ENCODE measurements at places on chromosomes 5 and 9.

DNA sequence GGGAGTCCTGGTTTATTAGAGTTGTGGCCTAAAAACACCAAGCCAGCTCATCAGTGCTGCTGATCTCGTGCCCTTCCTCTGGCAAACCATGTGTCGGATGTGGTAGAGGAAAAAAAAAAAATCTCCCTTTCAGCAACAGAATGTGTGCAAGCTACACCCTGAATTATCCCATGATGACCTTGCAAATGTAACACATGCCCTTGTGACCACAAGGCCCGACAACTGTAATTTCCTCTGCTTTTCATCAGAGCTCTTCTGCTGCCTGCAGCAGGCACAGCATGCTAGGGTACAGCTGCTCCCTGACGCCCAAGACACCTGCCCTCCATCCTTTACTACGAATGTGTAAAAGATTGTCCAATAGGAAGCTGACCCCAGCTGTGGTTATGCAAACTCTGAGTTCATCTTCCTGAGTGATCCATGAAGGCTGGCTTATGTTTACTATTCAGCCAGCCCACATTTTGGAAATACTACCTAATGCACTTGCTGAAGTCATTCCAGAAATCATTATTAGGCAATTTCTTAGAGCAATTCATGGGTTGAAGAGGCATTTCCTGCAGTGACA, 14.6 kb upstream of the BNC2 start:
- DNase-seq: no peak

DNA sequence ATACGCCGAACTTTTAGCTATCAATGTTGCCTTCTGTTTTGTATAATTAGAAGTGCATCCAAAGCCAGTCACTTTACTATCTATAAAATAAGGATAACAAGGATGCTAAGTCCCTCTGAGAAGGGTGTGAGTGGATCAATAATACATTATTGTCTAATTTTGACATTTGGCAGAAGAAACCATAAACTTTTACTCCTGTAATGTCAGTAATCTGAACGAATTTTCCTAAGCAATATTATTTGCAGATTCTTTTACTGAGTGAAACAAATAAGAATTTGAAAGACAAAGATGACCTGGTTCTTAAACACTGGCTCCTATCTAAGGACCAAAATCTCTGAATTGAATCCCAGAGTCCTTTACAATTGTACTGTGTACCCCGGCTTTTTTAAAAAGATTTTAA, 126.6 kb upstream of the TMEM161B start:
- no peak for DNase-seq

DNA sequence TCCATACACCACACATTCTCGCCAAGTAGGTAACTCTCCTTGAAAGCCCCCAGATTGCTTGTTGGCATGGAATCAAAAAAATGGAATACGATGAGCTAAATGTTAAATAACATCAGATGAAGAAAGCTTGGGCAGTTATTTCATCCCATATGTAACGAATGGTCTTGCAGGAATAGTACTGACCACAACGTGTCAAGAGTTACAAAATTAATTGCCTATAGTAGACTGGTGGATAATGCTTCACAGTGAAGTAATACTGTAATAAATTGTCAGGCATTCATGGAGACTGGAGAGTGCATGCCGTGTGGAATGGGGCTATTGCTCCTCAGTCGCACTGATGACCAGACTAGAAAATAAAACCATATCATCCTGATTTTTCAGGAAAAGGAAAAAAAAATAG, 1628.7 kb downstream of the MAT2B start:
- no peak for DNase-seq

- no peak for DNase-seq
Observed at GRCh38 chr5:79130781-79131180, 19.2 kb downstream of the BHMT start.

DNA sequence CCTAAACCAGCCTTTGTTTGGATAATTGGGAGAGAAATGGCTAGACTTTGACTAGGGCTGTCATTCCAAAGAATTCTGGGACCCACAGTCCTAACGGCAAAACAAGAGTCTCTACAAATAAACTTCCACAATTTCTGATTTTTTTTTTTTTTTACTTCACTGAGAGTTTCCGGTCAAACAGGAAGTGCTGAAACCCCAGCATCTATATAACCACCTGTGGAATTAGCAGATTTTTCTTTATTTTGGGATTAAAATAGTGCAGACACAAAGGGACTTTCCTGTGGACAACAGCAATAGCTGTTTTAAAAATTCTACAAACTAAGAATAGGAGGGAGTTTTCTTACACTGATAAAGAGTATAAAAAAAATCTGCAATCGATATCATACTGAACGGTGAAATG, 157.4 kb downstream of the ARSB start:
- DNase-seq: no peak

DNA sequence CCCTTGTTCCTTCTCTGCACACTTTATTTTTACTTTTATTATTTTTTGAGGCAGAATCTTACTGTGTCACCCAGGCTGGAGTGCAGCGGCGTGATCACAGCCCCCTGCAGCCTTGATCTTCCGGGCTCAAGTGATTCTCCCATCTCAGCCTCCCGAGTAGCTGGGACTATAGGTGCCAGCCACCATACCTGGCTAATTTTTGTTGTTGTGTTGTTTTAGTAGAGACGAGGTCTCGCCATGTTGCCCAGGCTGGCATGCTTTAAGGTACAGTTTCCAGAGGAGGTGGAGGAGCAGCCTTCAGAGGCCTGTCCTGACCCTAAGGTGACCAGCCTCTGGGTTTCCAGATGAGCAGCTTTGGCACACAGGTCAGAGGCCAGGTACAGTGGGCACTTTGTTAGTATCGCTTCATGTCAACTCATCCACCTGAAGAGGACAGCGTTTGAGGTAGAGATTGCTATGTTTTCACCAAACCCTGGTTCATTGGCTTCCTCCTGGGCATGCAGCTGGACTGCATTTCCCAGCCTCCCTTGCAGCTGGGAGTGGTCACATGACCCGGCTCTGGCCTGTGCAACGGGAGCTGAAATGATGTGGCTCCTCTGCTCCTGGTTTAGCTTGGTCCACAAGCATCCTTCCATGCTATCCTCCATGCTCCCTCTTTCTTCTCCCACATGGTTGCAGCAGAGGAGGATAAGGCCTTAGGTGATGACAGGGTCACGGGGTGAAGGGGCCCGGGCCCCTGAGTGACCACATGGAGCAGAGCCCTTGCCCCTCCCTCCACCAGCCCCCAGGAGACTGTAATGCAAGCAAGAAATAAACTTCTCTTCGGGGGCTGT, 139.3 kb upstream of the IER5L start:
- DNase-seq: no peak

- no peak for DNase-seq
Observed at GRCh38 chr5:40599676-40600075, 80.0 kb upstream of the PTGER4 start.

- DNase-seq: no peak
Observed at GRCh38 chr9:93137362-93137761, 3.3 kb upstream of the NINJ1 start.

- DNase-seq: no peak
Observed at GRCh38 chr5:73197637-73198257, 24.8 kb downstream of the TMEM174 start.

- DNase-seq: no peak
Observed at GRCh38 chr9:107667231-107668070, 177.9 kb upstream of the KLF4 start.

GRCh38 chr5:81360640-81361039, 33.3 kb downstream of the ACOT12 start:
- DNase-seq: no peak

DNA sequence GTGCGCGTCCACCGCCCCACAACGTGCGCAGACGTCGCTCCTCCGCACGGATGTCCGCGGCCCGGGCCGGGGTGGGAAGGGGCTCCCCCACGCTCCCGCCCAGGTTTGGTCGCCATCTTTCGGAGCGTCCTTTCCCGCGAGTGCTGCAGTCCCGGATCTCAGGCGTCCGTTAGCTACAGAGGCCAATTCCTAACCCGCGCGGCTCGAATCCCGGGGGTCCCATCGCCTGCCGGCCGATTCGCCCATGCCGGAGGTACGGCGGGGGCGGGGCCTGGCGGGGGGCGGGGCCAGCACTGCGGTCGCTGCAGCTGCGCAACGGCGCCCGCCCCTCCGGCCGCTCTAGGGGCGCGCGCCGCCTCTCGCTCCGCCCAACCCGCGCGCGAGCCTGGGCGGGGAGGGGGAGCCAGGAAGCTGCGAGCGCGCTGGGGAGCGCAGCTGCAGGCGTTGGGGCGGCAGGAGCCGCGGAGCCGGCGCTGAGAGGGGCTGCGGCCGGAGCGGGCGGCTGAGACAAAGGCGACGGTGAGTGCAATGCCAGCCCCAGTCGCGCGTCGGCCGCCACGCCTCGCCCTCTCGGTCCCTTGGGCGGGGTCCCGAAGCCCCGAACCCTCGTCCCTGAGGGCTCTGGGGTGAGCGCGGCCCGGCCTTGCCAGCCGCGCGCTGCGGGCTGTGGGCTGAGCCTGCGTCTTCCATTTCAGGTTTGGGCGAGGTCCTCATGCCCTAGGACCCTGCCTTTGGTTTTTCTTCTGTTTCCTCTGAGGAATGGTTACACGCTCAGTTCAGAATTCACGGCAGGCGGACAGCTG, at the start of gene CDC42SE2:
TSS of gene CDC42SE2 (plus strand) at position 406 of the 803 bp plus-strand sequence. CDS start 95,441 bp downstream, outside the sequence.
- peak; percentile 87 for DNase-seq

- peak; percentile 80 for DNase-seq
Observed at GRCh38 chr5:176536132-176536901, 885 bp downstream of the RNF44 start.

DNA sequence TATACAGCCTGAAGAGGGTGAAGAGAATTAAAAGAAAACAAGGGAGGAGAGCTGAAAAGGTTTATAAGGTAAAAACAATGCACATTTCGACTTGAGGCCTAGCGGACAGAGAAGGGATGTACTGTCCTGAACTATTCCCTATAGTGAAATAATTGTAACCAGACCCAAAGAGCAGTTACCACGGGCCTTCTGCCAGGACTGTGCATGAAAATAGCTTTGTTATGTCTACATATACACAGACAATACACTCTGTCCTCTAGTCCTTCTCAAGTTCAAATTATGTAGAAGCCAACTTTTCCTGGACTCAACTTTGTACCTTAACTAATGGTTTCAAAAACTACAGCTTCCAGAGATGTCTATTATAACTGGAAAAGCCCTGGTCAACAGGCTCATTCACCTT, 223.7 kb downstream of the PCSK5 start:
- DNase-seq: no peak

DNA sequence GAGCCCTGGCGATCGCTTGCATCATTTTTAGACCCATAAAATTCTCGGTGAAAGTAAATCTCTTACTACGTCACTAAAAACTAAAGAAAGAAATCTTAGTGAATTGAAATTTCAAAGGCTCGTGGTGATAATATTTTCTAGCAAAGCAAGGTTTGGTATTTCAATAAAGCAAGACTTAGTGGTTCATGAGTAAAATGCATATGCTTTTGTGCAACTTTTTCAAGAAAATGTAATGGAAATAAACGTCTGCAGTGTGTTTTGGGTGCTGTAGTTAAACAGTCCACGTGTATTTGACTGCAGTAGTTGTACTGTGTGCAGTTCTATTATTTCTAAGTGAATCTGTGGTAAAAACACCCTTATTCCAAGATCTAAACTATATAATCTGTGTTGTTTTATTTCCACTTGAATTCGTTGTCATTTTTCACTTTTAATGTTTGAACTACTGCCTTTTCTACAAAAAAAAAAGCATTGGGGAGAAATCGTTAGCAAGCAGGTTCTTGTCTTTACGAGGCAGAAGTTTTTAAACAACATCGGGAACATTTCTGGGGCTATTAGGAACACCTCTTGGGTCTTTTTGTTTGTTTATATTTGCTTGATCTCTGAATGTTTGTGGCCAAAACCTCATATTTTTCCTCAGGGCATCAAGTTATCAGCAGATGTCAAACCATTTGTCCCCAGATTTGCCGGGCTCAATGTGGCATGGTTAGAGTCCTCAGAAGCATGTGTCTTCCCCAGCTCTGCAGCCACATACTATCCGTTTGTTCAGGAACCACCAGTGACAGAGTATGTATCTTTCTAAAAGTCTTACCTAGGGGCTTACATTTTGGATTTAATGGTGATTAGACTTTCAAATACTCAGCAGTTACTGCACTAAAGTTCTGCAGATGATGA, 960 bp downstream of the SECISBP2 start:
- DNase-seq: no peak

Data from CD4-positive, alpha-beta memory T cell (primary cell).